ENCODE measurements at places on chromosomes 1 and 21.

DNA sequence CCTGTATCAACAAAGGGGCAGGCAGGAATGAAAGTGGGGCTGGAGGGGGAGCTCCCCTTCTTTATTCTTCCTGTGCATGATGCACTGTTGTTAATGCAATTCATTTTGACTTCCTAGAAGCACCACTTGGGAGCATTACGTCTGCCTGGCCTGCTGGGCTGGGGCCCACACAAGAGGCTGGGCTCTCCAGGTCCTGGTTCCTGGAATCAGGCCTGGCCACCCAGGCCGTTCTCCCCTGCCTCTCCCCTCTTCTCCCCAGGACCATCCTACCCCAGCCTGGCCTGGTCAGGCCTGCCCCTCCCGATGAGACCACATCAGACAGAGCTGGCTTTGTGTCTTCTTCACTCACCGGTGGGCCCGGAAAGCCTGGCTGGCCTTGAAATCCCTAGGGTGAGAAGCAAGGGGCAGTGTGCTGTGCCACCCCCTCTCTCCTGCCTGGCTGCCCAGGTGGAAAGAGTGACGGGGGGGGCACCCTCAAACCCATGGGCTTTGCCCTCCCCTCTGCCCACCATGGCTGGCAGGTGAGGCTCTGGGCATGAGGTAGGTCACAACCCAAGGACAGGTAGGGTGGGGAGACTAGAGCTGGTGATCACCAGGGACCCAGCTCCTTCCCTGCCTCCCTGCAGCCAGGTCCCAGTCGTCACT lies 20.7 kb upstream of the PEF1 start:
- no peak for DNase-seq

- no peak for DNase-seq
Measured at GRCh38 chr1:199041173-199041914, 402.5 kb downstream of the PTPRC start.

DNA sequence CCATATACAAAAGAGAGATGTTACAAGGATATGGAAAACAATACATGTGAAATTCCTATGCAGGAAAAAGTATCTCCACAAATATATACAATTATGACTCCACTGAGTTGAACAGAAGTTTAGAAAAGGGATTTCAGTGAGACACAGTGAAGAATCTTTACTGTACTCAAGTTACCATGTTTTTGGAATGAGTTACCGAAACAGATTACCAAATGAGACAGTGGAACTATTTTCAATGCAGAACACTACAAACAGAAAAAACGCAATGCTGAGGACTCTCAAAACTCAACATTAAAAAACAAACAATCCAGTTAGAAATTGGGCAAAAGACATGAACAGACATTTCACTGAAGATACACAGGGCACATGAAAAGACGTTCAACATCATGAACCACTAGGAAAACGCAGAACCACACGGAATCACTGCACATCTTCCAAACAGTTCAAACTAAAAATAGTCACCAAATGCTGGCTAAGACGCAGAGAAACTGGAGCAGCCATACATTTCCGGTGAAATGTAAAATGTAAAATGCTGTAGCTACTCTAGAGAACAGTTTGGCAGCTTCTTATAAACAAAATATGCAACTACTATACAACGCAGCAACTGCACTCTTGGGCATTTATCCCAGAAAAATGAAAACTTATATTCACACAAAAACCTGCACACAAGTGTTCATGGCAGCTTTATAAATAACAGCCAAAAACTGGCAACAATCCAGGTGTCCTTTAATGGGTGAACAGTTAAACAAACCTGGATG lies 118.7 kb downstream of the UBR4 start:
- no peak for DNase-seq

DNA sequence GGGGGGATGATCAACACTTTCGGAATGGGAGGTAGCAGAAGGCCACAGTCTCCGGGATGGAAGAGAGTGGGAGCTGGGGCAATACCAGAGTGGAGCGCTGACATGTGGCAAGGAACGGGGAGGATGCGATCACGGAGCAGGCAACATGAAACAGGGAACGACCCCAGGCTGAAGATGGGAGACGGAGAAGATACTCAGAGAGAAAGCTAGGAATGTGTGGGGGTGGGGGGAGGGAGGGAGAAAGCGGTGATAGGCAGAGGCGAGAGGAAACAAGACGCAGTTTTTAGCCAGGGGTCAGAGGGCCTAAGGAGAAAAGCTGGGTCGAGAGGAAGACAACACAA lies 577 bp downstream of the RAB3GAP2 start:
- DNase-seq = peak; percentile 9

GRCh38 chr1:180301135-180301742 lies 71.2 kb downstream of the LHX4 start:
- no peak for DNase-seq

DNA sequence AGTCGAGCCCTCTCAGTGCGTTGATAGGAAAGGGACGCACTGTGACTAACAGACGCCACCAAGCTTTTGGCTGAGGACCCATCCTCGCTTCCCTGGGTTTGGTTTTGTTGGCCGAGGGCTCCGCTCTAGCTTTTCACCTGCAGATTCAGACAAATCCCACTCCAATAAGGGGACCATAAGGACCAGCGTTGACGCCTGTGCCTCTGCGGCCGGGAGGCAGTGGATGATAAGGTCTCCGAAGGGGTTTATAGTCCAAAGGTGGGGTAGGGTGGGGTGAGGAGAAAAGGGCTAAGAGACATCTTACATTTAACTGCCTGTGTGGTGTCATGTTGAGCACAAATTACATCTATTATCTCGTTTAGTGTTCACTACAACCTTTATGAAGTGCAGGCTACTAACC lies 760 bp downstream of the PEX14 start:
- no peak for DNase-seq

GRCh38 chr1:223197923-223198627 lies 55.0 kb upstream of the TLR5 start:
- no peak for DNase-seq

DNA sequence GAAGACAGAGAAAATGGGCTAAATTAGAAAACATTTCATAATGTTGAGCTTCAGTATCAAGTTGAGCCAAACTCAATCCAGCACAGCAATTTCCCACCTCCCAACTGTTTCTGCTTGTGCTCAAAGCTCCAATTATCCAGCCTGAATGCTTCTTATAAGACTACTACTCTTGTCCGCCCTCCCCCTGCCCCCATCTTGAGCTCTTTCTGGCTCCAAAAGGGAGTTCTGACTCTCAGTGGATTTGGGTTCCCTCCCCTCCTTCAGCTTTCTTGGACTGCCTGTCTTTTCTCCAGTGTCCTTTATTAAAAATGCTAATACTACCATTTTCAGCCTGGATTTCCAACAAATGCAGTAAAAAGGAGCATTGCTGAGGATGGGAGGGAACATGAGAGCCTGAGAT lies 174.8 kb downstream of the ASTN1 start:
- DNase-seq = no peak

- peak; percentile 44 for DNase-seq
Measured at GRCh38 chr1:243917177-243917862, 67.3 kb upstream of the AKT3 start.

- no peak for DNase-seq
Measured at GRCh38 chr21:45529785-45530422, 12.3 kb downstream of the SLC19A1 start.

GRCh38 chr1:76247261-76247852 lies 172.8 kb downstream of the ST6GALNAC3 start:
- DNase-seq = no peak

- no peak for DNase-seq
Measured at GRCh38 chr1:155223047-155223446, 14.6 kb downstream of the MTX1 start.

- no peak for DNase-seq
Measured at GRCh38 chr1:37680933-37681332, 11.4 kb upstream of the CDCA8 start.

- peak; percentile 10 for DNase-seq
Measured at GRCh38 chr1:87673748-87674147, 345.1 kb downstream of the LMO4 start.

DNA sequence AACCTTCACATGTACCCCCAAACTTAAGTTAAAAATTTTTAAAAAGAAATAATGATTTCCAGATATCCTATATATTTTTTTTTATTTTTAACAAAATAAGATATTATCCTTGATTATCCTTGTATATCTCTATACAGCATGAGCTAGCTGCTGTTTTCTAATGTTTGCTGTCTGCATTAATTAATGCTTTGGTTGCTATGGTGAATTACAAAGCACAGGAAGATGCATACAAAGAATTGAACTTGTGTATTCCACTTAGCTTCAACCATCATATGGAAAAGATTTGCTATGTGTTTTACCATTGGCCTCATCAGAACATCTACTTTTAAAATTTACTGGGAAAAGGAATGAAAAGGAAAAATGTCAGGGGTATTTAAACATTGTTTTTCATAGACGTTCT lies 35.4 kb downstream of the VPS45 start:
- DNase-seq = no peak

GRCh38 chr21:45161038-45161945 lies 86.9 kb downstream of the ADARB1 start:
- no peak for DNase-seq

DNA sequence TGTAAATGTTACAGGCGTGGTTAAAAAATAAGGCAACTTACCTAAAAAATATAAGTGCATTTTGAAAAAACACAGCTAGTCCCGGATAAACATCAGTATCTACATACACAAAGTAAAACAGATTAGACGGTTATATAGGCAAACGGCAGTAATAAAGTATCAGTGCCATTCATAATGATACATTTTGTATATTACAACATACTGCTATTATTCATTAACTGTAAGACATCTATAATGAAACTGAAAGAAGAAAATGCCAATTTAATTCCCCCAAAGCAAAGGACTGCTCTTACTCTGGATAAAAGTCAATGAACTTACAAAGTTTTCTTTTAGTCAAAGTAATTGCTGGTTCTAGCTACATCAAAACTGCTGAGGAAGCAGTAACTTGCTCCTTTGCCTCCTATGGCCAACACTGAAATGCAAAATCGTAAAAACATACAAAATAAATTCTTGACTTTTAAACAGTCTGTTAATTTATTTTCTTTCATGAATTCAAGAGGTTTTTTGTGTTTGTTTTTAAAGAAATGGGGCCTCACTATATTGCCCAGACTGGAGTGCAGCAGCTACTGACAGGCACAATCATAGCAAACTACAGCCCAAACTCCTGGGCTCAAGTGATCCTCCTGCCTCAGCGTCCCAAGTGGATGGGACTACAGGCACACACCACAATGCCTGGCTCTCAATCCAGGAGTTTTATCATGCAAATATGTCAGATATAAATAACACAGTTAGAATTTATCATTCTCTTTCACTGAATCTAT lies 23.9 kb downstream of the TMEM50B start:
- DNase-seq = no peak

- DNase-seq = no peak
Measured at GRCh38 chr1:55095095-55095494, 55.7 kb downstream of the PCSK9 start.

DNA sequence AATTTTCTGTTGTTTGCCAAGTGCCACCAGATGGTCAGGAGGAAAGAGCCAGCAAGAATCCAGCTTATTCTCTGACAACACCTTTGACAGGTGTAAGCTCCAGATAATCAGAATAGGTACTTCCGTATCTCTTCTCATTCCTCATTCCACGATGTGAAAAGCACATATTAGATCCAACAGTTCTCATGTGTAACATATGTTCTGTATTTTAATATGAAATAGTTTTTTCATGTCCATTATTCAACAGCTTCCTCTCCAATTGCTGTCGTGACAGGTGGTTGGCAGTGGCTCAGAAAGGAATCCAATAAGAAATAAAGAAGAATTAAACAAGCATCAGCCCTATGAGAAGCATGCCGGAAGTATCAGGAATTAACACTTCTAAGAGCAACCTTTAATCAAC lies 1624.7 kb downstream of the MRPL39 start:
- no peak for DNase-seq

DNA sequence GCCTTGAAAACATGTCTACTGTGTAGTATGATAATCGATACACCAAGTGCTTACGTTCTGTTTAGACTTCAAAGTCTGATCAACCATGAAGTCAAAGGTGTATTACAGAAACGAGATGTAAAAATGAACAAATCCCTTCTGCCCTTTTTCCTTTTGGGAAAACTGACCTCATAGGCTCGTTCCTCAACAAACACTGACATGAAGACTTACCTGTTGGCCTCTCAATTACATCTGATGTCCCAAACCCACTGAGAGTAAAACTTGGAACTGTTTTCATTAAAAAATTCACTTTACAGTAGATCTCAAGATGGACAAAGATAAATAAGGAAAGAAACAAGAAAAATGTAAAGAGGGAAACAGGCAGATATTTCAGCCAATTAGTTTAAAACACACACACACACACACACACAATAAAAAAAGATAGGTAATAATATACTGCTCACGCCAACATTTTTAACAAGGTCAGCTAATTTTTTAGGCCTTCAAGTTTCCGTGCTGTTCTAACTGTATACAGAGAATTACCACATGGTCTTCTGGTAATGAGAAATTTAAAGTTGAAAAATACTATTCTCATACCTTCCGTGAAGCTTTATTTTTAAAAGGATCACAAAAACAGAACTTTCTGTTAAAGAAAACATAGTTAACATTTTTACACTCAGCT lies 2.1 kb downstream of the HMGN1 start:
- no peak for DNase-seq

GRCh38 chr1:61253059-61253735 lies 170.8 kb downstream of the NFIA start:
- DNase-seq = peak; percentile 82

DNA sequence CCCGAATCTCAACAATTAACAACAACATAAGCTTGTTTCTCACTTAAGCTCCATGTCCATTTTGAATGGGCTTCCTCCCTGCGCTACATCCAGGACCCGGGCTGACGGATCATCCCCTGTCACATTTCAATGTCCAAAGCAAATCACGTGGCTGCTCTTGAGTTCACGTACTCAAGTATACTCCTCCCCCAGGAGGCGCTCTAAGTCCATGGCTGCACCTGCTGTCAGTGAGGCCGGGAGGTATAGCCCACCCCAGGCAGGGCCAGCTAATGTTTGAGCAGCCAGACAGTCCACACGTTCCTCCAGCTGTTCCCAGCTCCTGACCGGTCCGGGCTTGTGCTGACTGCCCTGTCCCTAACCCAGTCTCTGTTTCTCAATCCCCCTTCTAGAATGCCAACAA lies 220.8 kb downstream of the SLC35F3 start:
- peak; percentile 38 for DNase-seq

GRCh38 chr1:96968541-96968940 lies 247.0 kb downstream of the PTBP2 start:
- no peak for DNase-seq

GRCh38 chr1:212638492-212639151 lies 30.1 kb downstream of the ATF3 start:
- no peak for DNase-seq
